Smooth muscle cell of trachea (primary cell): ENCODE measurements at places on chromosomes 7 and 10. TPM values are rescaled to one million over a fixed set of nuclear protein-coding genes. Genes with fewer than 3 reads are reported as not detected.

The TDRD1 gene
- 0.29 and 0.50 TPM in 2 replicates for total RNA-seq

The LIPF gene
- 0.29 TPM in 1 of 2 replicates, not detected in the other for total RNA-seq

The MOGAT3 gene
- not detected in 2 replicates for total RNA-seq

The DIP2C gene
- total RNA-seq = 17.0 and 21.8 TPM in 2 replicates

The RBP4 gene
- total RNA-seq = 0.33 and 0.44 TPM in 2 replicates

The TAS2R41 gene
- 0.17 TPM in 1 of 2 replicates, not detected in the other for total RNA-seq

The WDR86 gene
- total RNA-seq = 3.8 TPM in 1 of 2 replicates, not detected in the other

The SGCE gene
- total RNA-seq = 87.5 and 115 TPM in 2 replicates

The TAS2R40 gene
- total RNA-seq = not detected in 2 replicates

The ANXA7 gene
- total RNA-seq = 170 and 191 TPM in 2 replicates

The PAPOLB gene
- under 0.01 and 0.15 TPM in 2 replicates for total RNA-seq

The ACTL6B gene
- total RNA-seq = not detected in 2 replicates

The GLRX3 gene
- total RNA-seq = 106 and 131 TPM in 2 replicates

The CD36 gene
- total RNA-seq = 2.5 and 10.1 TPM in 2 replicates

The AKR1C4 gene
- not detected in 2 replicates for total RNA-seq

The GOLGA7B gene
- not detected in 2 replicates for total RNA-seq

The BMPER gene
- 2.9 and 11.2 TPM in 2 replicates for total RNA-seq

The CCDC3 gene
- total RNA-seq = under 0.01 TPM in 1 of 2 replicates, not detected in the other

The AZGP1 gene
- not detected in 2 replicates for total RNA-seq

The HERC4 gene
- total RNA-seq = 74.6 and 119 TPM in 2 replicates

The C10orf105 gene
- total RNA-seq = under 0.01 TPM in 1 of 2 replicates, not detected in the other

The VENTX gene
- under 0.01 TPM in 1 of 2 replicates, not detected in the other for total RNA-seq

The GFRA1 gene
- 0.15 and 0.50 TPM in 2 replicates for total RNA-seq

The SPDYE1 gene
- not detected in 2 replicates for total RNA-seq

The HYAL4 gene
- total RNA-seq = 0.17 and 0.44 TPM in 2 replicates

The ITGB8 gene
- total RNA-seq = 25.0 and 56.9 TPM in 2 replicates

The ZNF282 gene
- 21.5 and 25.3 TPM in 2 replicates for total RNA-seq

The CDK1 gene
- total RNA-seq = 2.5 and 52.1 TPM in 2 replicates

The PHYHIPL gene
- total RNA-seq = under 0.01 TPM in 1 of 2 replicates, not detected in the other

The ANKRD61 gene
- not detected in 2 replicates for total RNA-seq

The SPDYE5 gene
- total RNA-seq = not detected in 2 replicates

The ZNRF2 gene
- total RNA-seq = 6.5 and 8.3 TPM in 2 replicates

The DPYSL4 gene
- total RNA-seq = 1.3 and 4.2 TPM in 2 replicates

The NKX1-2 gene
- under 0.01 TPM in 1 of 2 replicates, not detected in the other for total RNA-seq

The VWA2 gene
- total RNA-seq = 0.58 and 0.83 TPM in 2 replicates

The GJD4 gene
- total RNA-seq = not detected in 2 replicates

The ZPBP gene
- not detected in 2 replicates for total RNA-seq

The COBL gene
- total RNA-seq = under 0.01 TPM in 1 of 2 replicates, not detected in the other
